Stromal cell of bone marrow (primary cell): ENCODE measurements at places on chromosomes 5 and 9.
A peak's percentile ranks its signal among the peaks of the same experiment; 100 is the strongest.

DNA sequence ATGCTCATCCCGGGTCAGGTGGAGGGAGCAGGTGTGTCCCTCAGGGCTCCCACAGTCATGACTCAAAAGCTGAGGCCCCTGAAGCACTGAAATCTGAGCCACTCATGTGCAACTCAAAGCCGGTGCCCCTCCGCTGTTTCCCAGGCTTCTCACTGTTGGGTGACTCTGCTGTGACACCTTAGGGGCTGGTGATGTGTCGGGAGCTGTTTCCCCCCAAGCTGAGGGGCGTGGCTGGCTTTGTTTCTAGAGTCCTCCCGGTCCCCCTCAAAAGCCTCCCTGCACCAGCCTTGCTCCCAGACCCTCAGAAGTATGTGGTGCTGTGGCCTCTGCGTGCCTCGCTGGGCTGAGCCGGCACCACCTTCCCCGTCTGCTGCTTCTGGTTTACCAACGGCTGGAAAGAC, 39.7 kb downstream of the PLPP7 start:
- no peak for DNase-seq

GRCh38 chr9:132141948-132142594, 19.8 kb upstream of the NTNG2 start:
- no peak for DNase-seq

DNA sequence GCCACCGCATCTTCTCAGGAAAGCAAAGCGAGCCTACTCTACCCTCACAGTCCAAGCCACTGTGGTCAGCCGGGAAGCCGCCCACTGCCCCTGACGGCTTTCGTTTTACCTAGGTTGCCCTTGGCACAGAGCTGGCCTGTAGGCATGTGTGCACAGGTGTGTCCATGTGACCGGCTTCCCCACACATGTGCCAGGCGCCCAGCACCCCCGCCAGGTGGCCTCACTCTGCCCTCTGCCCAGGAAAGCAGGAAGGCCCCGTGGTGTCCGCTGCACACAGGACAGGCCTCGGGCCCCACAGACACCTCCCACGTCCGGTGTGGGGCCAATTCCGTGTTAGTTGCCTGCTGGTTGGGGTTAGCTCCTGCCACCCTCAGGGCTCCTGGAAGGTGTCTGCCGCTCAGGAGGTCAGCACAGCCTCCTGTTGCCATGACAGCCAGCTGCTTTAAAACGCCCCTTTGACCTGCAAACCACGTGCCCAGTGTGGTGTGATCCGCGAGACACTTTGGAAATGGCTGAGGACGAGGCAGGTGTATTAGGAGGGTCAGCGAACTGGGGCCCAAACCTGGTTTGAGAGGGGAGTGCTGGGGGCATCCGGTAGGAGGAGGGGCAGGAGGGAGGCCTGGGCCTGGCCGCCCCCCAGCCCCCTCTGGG, 28.7 kb downstream of the TPPP start:
- no peak for DNase-seq

DNA sequence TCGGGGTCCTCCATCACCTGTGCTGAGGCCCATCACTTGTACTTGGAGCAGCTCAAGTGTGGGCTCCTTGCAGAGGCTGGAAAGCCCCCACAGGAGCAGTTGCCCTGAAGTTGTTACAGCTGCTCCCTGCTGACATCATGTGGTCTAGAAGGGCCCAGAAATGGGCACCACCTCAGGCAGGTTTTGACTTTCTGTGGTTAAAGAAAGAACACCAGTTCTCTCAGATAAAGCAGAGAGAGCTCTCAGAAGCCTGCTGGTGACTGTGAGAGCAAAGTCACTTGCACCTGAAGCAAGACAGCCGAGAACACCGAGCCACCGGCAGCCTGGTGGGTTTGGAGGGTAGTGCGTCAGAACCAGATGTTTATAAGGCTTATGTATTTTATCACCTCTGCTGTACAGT, 70.4 kb downstream of the MVB12B start:
- no peak for DNase-seq

DNA sequence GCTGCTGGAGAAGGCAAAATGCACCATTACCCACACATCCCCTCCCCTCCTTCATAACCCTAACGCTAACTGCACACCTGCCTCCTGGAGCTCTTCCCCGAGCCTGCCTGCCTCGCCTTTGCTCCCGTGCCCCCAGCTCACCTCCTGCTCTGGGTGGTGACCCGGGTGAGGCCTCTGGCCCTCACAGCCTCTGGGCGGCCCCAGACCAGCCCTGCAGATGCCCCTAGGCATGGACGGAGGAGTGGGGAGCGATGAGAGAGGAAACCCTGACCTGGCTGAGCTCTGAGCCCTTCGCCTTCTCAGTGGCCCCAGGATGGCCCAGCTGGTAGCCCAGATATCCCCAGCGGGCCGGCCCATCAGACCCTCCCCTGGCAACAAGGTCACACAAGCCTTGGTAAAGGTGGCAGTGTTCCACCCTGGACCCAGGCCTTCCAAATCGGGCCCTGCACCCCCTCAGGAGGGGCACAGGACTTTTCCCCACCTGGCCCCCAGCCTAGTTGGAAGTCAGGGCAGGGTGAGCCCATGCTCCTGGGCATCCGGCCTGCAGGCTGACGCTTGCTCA, 14.5 kb upstream of the CAMSAP1 start:
- DNase-seq, result no peak

DNA sequence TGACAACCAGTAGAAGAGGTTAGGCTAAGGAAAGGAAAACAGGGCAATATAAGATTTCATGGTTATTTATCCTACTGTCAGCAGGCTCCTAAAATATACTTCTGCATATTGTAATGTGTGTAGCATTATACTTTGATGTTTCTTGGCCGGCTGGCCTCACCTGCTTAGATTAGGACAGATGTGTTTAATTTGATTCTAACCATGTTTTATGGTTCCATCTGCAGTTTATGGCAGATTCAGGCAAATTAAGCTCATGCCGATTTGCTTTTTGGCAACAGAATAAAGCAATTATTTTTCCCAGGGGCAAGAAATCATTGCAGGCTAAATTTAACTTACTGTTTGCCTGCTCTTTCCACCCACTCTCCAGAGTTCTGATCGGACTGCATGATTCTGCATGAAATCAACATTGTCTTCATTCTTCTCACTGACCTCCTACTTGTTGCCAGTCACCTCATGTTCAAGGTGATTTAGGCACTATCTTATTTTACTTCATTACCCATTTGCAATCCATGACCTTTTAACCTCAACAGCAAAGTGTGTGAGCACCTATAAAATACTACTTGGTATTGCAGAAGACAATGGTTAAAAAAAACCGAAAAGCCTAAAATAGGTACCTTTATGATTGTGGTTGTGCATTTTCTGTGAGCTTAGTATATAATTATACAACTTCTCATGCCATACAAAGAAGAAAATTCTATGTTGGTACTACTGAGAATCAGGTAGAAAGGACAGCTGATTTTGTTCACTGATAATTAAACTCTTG, 125.2 kb downstream of the EDIL3 start:
- no peak for DNase-seq

- peak; percentile 22 for DNase-seq
Measured at GRCh38 chr9:36993933-36994764, 39.9 kb downstream of the PAX5 start.

- no peak for DNase-seq
Measured at GRCh38 chr5:115983519-115983918, 21.2 kb downstream of the LVRN start.

- no peak for DNase-seq
Measured at GRCh38 chr5:164578911-164579310, 1073.5 kb downstream of the MAT2B start.

GRCh38 chr5:41399839-41400238, 110.6 kb downstream of the PLCXD3 start:
- no peak for DNase-seq

DNA sequence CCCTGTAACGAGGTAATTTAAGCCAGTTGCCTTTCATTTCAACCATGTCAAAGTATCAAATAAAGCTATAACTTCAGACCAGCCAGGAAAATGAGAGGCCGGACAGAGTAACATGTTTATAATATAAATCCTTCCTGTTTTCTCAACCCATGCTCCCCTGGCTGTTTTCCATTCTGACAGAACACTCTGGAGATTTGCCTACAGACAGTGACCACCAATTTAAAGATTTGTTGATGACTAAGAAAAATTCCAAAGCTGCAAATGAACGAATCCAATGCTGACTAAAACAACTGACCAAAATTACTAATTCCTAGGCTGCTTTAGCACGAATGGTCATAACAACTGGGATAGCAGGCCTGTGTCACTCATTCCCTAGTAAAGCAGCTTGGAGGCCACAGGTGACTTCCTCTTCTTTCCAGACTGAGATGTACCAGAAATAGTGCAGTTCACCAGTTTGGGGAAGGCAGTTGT, 141.4 kb downstream of the AOPEP start:
- peak; percentile 90 for DNase-seq

DNA sequence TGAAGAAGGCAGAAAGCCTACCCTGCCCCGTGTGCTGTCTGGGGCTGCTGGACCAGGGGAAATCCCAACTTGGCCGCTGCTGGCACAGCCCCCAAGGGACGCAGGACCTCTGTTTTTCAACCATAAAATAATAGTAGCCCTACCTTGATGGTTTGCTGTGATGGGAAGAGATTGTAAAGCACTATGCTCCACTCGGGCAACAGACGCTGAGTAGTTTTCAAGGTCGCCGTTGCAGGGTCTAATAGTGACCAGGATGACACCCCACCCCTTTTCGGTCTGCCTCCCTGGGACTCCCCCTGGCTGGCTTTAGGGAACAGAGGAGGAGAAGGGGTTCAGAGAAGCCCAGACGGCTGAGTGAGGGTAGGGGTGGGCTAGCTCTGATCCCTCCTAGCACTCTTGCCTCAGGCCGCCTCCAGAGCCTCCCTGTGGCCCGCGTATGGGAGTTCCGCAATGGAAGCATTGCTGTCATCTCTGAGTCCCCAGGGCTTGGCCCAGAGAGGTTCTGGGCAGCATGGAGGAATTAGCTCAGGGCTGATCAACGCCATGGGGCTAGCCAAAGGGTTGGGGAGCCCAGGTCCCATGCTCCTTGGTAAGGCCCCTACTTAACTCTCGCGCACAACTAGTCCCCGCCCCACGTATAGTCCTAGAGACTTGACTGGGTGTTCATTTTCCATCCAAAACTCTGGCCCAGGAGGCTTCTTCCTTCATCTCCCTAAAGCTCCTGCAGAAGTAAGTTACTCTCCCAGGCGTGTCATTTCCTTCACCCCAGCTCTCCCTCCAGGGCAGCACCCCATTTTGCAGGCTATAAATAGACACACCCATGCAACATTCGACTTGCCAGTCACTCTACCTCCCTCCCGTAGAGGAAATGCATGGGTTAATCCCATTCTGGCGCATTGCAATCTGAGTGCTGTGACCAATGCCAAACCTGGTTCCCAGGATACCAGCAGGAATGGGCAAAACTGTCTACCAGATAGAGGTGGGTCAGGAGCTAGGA, 1.1 kb upstream of the IRF1 start:
- no peak for DNase-seq

GRCh38 chr5:131355971-131356528, 92.2 kb downstream of the CDC42SE2 start:
- no peak for DNase-seq

- DNase-seq, result no peak
Measured at GRCh38 chr9:2086971-2087370, 71.8 kb downstream of the SMARCA2 start.

DNA sequence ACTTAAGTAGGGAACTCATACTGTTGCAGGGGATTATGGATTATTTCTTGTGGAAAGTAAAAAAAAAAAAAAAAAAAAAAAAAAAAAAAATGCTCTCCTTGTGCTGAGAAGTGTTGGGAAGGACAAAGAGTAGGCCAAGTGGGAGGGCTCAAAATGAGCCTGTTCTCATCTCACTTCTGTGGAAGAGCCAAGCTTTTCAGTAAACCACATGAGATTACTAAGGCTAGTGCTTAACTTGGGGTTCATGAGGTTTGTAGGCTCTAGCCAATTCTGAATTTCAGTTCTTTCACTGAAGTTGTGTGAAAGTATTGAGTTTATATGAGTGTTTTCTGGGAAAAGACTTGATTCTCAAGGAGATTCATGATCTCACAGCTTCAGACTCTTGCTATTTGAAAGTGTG, 23.0 kb upstream of the CEP78 start:
- DNase-seq, result no peak

- DNase-seq, result no peak
Measured at GRCh38 chr5:87541676-87542075, 128.9 kb upstream of the CCNH start.

DNA sequence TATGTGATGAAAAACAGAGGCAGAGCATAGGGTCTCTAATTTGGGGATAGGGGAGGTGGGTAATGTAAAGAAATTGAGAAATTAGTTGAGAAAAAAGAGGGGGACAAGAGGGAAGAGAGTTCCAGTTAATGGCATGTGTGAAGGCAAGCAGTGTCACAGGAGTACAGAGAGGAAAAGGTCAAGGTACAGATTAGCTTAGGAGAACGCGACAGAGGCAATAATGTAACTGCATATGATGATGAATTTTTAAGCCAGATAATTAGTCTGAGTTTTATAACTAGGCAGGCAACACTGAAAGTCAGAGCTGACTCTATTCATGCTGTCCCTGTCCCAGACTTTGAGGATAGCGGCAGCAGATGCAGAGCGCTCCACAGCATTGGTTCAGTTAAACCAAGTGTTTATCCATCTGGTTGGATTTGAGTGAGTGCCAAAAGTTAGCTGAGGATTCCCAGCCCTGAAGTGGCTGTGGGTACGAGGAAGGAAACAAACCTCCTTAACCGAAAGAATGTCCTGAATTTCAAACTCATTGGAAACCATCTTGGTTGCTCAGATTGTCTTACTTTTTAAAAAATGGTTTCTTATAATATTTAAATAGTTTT, 315.2 kb downstream of the ARHGAP26 start:
- DNase-seq, result no peak

DNA sequence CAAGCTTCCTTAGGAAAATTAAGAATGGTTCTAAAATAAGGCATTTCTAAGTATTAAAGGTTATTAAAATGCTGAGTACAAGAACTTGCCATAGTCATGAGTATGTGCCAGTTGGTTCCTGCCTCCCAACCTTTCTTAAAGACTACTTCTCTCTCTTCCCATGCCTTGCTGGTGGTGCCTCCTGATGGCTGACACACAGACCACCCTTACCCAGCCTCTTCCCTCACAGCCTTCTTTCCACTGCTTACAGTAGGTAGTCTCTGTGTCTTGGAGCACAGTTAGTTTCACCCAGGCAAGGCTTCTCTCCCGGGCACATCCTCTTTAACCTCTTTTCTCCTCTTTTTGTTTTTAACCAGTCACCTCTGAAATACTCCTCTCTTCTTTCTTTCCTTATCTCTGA, 20.6 kb upstream of the GPR150 start:
- DNase-seq, result no peak

DNA sequence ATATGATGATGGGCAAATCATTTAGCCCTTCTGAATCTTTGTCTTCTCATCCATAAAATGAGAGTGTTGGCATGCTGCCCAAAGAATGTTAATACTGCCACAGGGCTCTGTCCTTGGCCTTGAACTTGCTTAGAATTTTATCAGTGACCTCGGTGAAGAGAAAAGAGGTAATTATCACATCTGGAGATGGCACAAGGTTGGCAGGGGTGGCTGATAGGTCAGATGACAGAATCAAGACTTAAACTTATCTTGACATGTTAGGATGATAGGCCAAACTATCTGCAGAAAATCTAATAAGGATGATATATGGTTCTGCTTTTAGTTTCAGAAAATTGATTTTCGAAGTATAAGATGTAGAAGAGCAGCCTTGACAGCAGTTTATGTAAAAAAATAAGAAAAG, 599.1 kb upstream of the CLINT1 start:
- DNase-seq, result no peak
